T-helper 1 cell (primary cell): ENCODE measurements at places on chromosomes 3 and 15.

- no peak for DNase-seq
Observed at GRCh38 chr15:62983956-62984355, 58.6 kb upstream of the TPM1 start.

DNA sequence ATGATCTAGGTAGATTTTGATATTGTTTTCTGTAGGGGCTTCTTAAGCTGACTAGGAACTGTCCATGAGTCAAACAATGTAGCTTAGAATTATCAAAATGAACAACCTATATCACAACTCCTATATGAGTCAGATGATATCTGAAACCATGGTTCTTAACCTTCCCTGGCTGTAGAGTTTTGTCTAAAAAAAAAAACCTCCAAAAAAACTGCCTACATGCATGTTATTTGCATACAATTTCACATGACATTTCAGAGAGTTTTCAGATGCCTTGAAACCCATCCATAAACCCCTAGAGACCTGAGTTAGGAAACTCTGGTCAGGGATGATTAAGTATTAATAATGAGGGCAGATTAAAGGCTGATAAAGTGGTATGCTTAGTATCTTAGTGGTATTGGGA, 157.0 kb downstream of the CHST2 start:
- no peak for DNase-seq

- DNase-seq, result no peak
Observed at GRCh38 chr3:47227678-47228077, 54.9 kb downstream of the KIF9 start.

GRCh38 chr3:97658668-97659285, 105.8 kb upstream of the ARL6 start:
- no peak for DNase-seq

- DNase-seq, result no peak
Observed at GRCh38 chr15:69805248-69805953, 292.3 kb downstream of the TLE3 start.

GRCh38 chr15:91263632-91264531, 163.8 kb downstream of the SV2B start:
- no peak for DNase-seq

DNA sequence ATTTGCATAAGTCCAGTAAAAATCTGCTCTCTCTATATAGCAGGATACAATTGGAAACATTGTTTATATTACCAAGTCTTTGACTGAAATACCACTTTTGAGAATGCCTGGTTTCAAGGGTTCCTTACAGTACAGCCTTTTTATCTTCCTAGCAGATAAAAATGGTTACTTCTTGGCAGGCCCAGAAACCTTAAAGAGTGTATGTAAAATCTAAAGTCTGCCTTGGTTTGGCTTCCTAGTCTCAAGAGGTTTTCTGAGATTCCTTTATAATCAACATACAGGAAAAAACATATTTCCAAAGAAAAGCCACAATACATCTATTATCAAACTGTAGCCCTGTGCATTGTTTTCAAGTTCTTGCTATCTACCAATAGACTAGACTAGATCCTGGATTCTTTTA, 84.6 kb downstream of the PLSCR2 start:
- no peak for DNase-seq

GRCh38 chr15:100947760-100948429, 28.7 kb downstream of the LRRK1 start:
- DNase-seq, result no peak

- no peak for DNase-seq
Observed at GRCh38 chr3:88058306-88058580, 562 bp downstream of the CGGBP1 start.

- no peak for DNase-seq
Observed at GRCh38 chr3:94069194-94069813, 6.4 kb downstream of the NSUN3 start.

GRCh38 chr15:67741308-67741707, 84.0 kb upstream of the SKOR1 start:
- DNase-seq, result no peak

DNA sequence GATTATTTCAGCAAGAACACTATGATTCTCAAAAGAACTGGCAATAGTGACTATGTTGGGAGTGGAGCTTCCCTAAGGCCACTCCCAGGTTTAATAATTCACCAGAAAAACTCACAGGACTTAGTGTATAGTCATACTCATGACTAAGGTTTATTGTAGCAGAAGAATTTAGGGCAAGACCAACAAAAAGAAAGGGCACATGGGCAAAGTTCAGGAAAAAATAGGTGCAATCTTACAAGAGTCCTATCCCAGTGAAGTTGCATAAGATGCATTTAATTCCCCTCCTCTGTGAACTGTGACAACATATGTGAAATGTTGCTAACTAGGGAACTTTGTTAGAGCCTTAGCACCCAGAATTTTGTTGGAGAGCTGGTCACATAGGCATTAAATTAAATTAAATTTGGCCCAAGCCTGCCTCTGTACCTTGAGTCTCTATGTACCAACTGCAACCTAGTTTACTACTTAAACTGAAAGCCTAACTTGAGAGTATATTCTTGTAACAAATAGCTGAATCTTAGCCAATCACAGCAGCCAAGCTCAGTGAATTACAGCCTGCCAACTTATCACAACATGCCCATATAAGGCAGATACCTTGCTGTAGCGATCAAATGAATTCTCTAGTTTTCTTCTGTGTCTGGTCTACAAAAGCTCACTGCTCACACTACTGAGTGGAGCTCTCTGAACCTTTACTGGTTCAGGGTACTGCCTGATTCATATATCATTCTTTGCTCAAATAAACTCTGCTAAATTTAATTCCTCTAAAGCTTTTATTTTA, 386.2 kb upstream of the ARHGEF26 start:
- no peak for DNase-seq

- no peak for DNase-seq
Observed at GRCh38 chr3:85432081-85432480, 473.3 kb downstream of the CADM2 start.

GRCh38 chr3:127719369-127719768, 46.6 kb downstream of the ABTB1 start:
- no peak for DNase-seq
